Suppressor macrophage (primary cell): ENCODE measurements at places on chromosomes 12 and 14.

DNA sequence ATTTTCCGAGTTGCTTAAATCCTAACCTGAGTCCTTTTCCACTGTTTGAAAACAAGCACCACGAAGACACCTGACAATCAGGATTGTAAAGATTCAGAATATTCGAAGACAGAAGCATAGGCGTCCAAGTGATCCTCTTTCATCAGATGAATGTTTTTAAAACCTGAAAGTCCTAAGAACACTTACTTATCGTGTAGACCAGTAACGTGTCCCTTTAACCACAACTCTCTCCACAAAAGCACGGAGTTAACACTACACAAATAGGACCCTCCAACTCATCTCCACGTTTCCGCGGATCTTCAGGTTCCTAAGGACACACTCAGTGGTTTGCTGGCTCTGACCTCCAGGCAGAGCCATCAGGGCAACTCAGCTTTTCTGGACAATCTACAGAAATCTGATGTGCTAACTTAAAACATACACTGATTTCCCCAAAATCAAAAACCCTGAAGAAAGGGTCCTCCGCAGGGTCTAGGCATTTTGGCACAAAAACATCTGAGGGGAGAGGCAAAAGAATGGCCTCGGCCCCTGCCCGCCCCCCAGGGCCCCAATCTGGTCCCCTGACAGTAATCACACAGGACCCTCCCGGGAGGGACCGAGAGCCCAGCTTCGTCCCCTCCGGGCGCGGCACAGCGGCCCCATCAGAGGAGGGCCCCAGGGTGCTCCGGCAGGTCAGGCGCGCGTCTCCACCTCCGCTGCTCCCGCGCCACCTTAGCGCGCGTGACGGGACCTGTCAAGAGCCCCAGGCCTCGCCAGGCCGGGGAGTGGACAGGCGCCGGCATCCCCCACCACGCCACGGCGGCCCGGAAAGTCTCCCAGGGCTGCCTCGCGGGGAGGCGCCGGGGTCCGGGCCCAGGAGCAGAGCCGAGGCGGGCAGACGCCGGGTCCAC lies 925 bp downstream of the DICER1 start:
- DNase-seq = peak; percentile 22

GRCh38 chr14:28059254-28059653 lies 707.3 kb upstream of the FOXG1 start:
- no peak for DNase-seq

GRCh38 chr12:91892081-91892855 lies 253.4 kb downstream of the BTG1 start:
- no peak for DNase-seq

DNA sequence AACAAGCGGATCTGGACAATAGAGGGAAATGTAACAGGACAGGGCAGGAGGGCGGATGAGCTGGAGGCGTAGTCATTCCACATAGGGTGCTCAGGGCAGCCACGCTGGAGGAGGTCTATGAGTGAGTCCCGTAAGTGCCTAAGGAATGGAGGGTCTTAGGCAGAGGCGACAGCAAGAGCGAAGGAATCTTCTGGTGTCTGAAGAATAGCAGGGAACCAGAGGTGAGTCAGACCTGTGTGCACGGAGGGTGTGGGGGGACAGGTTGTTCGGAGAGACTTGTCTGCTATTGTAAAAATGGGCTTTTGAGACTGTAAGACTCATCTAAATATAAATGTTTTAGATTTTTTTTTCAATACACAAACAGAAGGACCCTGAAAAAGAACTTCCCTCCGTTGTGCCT lies 70.6 kb downstream of the SETD3 start:
- no peak for DNase-seq

DNA sequence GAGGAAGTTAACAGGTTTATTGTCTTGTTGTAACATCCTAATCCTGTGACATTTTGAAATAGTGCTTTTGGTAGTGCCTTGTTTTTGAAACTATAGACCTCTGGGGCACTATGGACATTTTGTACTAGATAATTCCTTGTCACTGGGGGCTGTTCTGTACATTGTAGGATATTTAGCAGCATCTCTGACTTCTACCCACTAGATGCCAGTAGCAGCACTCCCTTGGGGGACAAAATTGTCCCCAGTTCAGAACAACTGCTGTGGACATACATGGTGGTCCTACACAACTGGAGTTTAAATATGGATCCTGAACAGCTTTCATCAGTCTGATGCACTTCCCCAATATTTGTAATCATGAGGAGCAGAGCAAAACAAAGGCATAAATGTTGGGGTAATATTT lies 264.7 kb downstream of the RAD51B start:
- DNase-seq = no peak
